ENCODE measurements at places on chromosomes 13 and 19.

DNA sequence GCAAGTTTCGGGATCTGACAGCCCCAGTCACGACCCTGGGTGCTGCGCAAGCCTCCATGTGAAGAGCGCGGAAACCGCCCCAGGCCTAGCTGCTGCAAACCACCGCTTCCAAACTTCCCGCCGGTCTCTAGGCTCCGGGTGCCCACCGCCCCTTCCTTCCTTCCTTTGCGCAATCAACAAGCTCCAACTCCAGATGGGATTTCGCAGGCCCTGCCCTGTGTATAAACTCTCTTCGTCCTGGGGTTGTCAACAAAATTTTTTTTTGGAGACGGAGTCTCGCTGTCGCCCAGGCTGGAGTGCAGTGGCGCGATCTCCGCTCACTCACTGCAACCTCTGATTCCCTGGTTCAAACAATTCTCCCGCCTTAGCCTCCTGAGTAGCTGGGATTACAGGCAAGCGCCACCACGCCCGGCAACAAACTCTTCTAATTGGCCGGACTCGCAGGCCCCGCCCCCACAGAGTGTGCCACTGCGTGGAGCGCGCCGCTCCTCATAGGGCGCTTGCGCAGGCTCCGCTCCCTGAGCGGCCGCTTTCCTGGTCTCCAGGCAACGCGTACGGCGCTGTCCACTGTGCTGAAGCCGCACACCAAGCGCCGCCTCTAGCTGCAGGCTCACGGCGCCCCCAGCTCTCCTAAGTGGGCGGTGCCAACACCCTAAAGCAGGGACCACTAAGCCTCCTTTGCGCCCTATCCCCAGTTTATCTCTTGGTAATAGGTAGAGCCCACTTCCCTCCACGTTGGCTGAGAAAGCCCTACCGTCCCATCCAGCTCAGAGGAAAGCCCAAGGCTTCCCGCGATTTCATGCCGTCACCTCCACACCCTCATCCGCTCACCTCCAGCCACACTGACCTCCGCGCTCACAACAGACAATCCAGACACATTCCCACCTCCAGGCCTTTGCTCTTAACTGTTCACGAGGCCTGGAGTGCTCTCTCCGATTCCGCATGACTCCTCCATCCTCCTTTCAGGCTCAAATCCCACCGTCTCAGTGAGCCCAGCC is 5.5 kb upstream of the QTRT1 start:
- DNase-seq = peak; percentile 82

GRCh38 chr19:51365211-51365964 is 800 bp downstream of the ETFB start:
- peak; percentile 23 for DNase-seq

GRCh38 chr19:30376272-30376671 is 4.1 kb downstream of the ZNF536 start:
- no peak for DNase-seq

DNA sequence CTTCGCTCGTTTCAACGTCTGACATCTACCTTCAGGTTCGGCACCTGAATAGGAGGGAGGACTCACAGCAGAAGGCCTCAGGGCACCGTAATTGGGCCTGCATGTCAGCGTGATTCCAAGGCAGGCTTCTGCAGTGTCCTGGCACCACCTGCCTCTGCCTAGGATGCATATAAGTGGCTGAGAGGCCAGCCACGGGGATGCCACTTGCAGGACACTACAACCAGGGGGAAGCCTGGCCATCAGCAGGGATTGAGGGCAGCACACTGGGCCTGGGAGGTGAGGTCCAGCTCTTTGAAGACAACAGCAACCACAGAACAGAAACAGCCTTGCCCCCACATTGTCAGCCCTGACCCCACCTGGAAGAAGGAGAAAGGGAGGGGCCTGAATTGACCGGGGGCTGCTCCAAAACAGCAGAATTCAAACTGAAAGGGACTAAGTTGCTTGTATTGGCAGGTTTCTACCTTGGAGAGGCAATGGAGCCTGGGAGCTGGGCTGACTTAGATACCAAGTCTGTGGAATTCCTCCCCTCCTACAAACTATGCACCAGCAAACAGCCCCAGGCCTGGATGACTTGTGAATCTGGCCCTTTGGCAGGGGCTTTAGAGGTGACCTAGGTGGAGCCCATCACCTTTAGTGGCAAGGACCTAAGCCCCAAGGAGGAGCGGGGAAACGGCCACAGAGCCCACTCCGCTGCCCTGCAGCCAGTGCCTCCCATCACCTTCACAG is 34.1 kb upstream of the POMP start:
- DNase-seq = no peak
